HepG2 (cell line): ENCODE measurements at places on chromosomes 12 and 14. TPM values are rescaled to one million over a fixed set of nuclear protein-coding genes. Genes with fewer than 3 reads are reported as not detected.

DNA sequence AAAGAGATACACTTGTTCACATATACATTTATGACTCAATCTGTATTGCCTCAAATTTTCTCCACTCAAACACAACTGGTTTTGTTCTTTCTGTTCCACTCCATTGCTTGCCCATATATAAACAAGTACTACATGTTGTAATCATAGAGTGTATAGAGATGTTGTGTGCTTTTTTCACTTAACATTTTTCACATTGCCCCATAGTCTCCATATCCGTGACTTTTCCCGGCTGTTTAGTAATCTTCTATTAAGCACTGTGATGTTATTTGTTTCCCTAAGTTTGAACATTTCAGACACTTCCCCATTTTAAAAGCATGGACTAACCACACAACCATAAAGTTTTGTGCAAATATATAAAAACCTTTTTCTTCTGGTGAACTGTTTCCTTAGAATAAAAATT, 45.5 kb upstream of the PTPRR start:
- no peaks in the 10 kb centered on the region for H3K4me1 ChIP-seq
- H3K4me3 ChIP-seq, result no peak overlapping the region
- no peaks in the 10 kb centered on the region for H3K36me3 ChIP-seq
- no peak overlapping the region for H3K27ac ChIP-seq
- no peaks in the 10 kb centered on the region for H3K27me3 ChIP-seq

- H3K36me3 ChIP-seq, result no peaks in the 10 kb centered on the region
- no peaks in the 10 kb centered on the region for H3K4me1 ChIP-seq
- no peak overlapping the region for H3K27ac ChIP-seq
- H3K4me3 ChIP-seq, result no peak overlapping the region
- DNase-seq, result no peak
- H3K27me3 ChIP-seq, result no peaks in the 10 kb centered on the region
These were observed 710.6 kb upstream of the TMEM132C start for GRCh38 chr12:127556231-127556886.

DNA sequence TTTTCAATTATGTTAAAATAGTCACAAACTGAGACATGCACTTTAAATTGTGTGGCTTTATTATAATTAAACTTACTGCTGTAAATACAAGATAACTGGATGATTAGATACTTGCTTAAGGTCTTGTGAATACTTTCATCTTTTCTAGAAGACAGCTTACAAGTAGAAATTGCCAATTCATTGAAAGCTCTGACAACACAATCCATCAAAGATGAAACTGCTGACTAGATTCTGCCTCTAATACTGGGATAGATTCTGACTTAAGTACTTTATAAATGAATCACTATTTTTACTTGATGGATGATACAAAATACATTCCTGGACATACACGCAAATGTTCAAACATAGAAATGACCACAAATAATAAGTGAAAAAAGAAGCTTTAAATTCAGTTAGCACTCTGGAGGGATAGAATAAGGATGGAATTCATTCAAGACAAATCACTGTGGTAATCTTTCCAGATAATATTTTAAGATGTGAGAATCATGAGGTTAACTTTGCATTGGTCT, 876.8 kb downstream of the RPS29 start:
- H3K36me3 ChIP-seq, result no peaks in the 10 kb centered on the region
- H3K4me3 ChIP-seq, result no peak overlapping the region
- H3K27ac ChIP-seq, result no peak overlapping the region
- no peaks in the 10 kb centered on the region for H3K27me3 ChIP-seq

- no peaks in the 10 kb centered on the region for H3K4me1 ChIP-seq
- H3K27me3 ChIP-seq, result no peaks in the 10 kb centered on the region
- H3K27ac ChIP-seq, result no peak overlapping the region
- no peak overlapping the region for H3K4me3 ChIP-seq
- no peak for DNase-seq
These were observed 267.4 kb downstream of the ADAMTS20 start for GRCh38 chr12:43284486-43285158.

DNA sequence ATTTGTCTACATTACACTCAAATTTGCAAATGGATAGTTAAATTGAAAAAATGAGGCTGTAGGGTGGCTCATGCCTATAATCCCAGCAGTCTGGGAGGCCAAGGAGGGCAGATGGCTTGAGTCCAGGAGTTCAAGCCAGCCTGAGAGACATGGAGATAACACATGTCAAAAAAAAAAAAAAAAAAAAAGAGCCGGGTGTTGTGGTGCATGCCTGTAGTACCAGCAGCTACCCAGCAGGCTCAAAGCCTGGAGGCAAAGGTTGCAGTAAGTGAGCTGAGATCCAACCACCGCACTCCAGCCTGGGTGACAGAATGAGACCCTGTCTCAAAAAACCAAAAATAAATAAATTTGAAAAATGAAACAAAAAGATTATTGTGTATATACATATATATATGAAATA, 119.9 kb upstream of the MGAT4C start:
- no peak overlapping the region for H3K4me3 ChIP-seq
- H3K27me3 ChIP-seq, result no peaks in the 10 kb centered on the region
- H3K27ac ChIP-seq, result no peak overlapping the region
- no peaks in the 10 kb centered on the region for H3K4me1 ChIP-seq
- DNase-seq, result peak; percentile 2

DNA sequence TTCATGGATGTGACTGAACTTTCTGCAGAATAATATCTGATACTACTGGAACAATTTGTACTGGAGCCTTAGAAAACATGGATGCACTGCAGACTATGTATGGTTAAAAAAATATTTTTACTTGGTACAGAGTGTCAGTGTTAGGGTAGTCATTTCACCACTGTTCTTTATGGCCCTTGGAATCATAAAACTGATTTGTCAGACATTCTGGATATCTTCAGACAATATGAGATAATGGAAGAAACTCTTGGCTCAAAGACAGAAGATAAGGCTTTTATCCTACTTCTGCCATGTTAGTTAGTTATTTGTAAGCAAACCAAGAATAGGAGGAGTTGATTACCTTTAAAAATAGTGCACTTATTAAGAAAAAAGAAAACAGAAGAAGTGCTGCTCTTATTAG, 209.4 kb downstream of the LRIG3 start:
- no peaks in the 10 kb centered on the region for H3K36me3 ChIP-seq
- no peaks in the 10 kb centered on the region for H3K4me1 ChIP-seq
- H3K27me3 ChIP-seq, result no peaks in the 10 kb centered on the region
- DNase-seq, result no peak

DNA sequence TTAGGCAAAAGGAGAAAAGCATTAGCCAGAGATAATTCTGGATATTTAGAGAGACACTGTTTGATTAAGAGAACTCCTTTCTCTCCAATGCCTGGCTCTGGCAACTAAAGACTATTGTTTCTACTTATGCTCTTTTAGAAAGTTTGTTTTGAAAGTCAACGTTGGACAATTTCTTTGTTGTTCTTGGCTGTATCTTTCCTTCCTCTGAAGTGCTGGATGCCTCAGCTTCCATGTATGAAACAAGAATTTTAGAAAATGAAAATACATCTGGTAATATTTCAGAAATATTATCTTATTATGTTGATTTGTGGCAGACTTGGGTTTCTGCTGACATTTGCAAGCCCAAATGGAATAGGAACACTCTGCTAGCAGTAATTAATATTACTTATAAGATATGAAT, 382.6 kb downstream of the SNAPC1 start:
- no peak overlapping the region for H3K27ac ChIP-seq
- DNase-seq, result no peak
- H3K36me3 ChIP-seq, result no peaks in the 10 kb centered on the region
- no peak overlapping the region for H3K4me3 ChIP-seq
- no peaks in the 10 kb centered on the region for H3K27me3 ChIP-seq
- no peaks in the 10 kb centered on the region for H3K4me1 ChIP-seq

GRCh38 chr12:62606654-62607053, 140.0 kb downstream of the MON2 start:
- no peak overlapping the region for H3K4me3 ChIP-seq
- peaks cover 33% of the 10 kb centered on the region for H3K4me1 ChIP-seq
- no peak overlapping the region for H3K27ac ChIP-seq
- no peaks in the 10 kb centered on the region for H3K36me3 ChIP-seq
- no peaks in the 10 kb centered on the region for H3K27me3 ChIP-seq

- H3K4me3 ChIP-seq, result no peak overlapping the region
- H3K27ac ChIP-seq, result no peak overlapping the region
- no peak for DNase-seq
These were observed 251.2 kb downstream of the C12orf42 start for GRCh38 chr12:103244596-103244995.

Gene ST8SIA1
- not detected in 2 replicates for total RNA-seq

DNA sequence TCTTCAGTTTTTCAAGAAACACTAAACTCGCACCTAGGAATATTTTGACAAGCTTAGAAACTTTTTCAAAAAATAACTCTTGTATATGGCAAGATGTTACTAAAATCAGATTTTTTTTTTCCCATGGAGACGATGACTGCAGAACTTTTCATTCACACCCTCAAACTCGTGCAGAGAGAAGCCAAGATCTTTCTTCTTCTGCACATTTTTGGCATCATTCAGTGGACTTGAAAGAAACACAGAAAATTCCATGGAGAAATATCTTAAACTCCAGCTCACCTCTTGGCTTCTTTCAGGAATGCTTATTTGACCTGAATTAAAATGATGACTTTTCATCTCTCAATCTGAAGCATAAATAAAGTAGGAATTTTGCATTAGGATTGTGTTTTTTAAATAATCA, 919.4 kb downstream of the NRXN3 start:
- no peaks in the 10 kb centered on the region for H3K36me3 ChIP-seq
- no peak overlapping the region for H3K4me3 ChIP-seq
- DNase-seq, result no peak
- H3K27ac ChIP-seq, result no peak overlapping the region
- H3K27me3 ChIP-seq, result no peaks in the 10 kb centered on the region

Gene CD69
- total RNA-seq, result not detected in 2 replicates

- no peaks in the 10 kb centered on the region for H3K27me3 ChIP-seq
- H3K36me3 ChIP-seq, result no peaks in the 10 kb centered on the region
- H3K4me3 ChIP-seq, result no peak overlapping the region
- peak overlapping the region; percentile 21 for H3K27ac ChIP-seq
- DNase-seq, result peak; percentile 97
- H3K4me1 ChIP-seq, result peaks cover 38% of the 10 kb centered on the region
These were observed 214.9 kb downstream of the ZFP36L1 start for GRCh38 chr14:68577802-68578541.

Gene HOXC6
- total RNA-seq, result not detected in 2 replicates

Gene PPM1A
- total RNA-seq, result 29.8 and 37.6 TPM in 2 replicates

Gene TPH2
- not detected in 2 replicates for total RNA-seq

DNA sequence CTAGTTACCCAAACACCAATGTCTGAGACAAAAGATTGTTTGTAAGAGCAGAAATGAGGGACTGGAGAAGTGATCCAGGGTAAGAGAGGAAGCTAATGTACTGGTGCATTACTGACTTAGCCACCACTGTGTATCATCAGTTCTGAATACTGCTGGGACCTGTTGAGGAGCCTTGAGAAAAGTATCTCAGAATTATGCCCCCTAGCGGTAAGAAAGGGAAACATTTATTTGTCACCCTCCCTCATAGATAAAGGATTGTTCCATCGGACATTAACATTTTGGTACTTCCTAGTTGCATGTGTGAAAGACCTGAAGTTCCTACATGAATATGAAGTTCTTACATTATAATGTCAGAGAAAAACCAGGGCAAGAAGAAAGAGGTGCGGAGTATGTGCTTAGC, 612.5 kb downstream of the FSCB start:
- no peak overlapping the region for H3K4me3 ChIP-seq
- peaks cover 34% of the 10 kb centered on the region for H3K4me1 ChIP-seq
- DNase-seq, result no peak
- H3K27me3 ChIP-seq, result no peaks in the 10 kb centered on the region
- H3K27ac ChIP-seq, result no peak overlapping the region
- H3K36me3 ChIP-seq, result no peaks in the 10 kb centered on the region

DNA sequence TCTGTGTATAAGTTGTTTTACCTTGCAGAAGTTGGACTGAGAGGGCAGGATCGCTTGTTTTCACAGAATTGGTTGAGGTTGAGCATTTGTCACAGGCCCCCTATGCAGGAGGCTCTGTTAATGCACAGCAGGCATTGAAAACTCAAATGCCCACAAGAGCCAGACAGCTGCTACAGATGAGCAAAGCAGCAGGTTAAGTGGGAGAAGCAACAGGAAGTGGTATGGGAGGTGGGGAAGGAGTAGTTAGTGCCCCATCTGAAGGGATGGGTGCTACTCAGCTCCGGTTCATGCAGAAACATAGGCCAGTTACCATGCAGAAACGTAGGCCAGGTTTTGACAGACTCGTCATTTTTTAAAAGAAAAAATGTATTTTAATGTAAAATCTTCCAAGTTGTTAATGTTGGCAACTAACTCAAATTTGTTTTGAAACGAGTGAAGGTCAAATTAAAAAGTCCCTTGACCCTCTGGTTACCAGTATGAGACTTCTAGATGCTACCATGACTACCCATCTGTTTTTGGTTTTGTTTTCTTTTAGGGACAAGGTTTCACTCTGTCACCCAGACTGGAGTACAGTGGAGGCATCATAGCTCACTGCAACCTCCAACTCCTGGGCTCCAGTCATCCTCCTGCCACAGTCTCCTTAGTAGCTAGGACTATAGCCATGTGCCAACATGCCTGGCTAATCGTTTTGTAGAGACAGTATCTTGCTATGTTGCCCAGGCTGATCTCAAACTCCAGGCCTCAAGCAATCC, 84.7 kb upstream of the FRMD6 start:
- no peak overlapping the region for H3K4me3 ChIP-seq
- DNase-seq, result no peak
- no peaks in the 10 kb centered on the region for H3K36me3 ChIP-seq
- peaks cover 16% of the 10 kb centered on the region for H3K4me1 ChIP-seq
- H3K27ac ChIP-seq, result no peak overlapping the region
- no peaks in the 10 kb centered on the region for H3K27me3 ChIP-seq

- H3K36me3 ChIP-seq, result no peaks in the 10 kb centered on the region; the same call in 2 of the 3 replicates
- H3K4me3 ChIP-seq, result no peak overlapping the region
- H3K27me3 ChIP-seq, result no peaks in the 10 kb centered on the region
- peak; percentile 62 for DNase-seq
These were observed 25.8 kb downstream of the KTN1 start for GRCh38 chr14:55605793-55606192.

GRCh38 chr12:104752881-104753280, 205.2 kb downstream of the SLC41A2 start:
- H3K27ac ChIP-seq, result no peak overlapping the region
- peaks cover 2% of the 10 kb centered on the region; the same call in 1 of the 2 replicates for H3K27me3 ChIP-seq
- no peaks in the 10 kb centered on the region for H3K4me1 ChIP-seq
- DNase-seq, result no peak
- no peak overlapping the region for H3K4me3 ChIP-seq

- H3K4me3 ChIP-seq, result no peak overlapping the region
- no peaks in the 10 kb centered on the region for H3K4me1 ChIP-seq
- no peaks in the 10 kb centered on the region for H3K27me3 ChIP-seq
- no peak for DNase-seq
- no peak overlapping the region for H3K27ac ChIP-seq
These were observed 80.0 kb downstream of the METTL25 start for GRCh38 chr12:82438356-82438755.
